ENCODE measurements at places on chromosomes 7 and 10.

DNA sequence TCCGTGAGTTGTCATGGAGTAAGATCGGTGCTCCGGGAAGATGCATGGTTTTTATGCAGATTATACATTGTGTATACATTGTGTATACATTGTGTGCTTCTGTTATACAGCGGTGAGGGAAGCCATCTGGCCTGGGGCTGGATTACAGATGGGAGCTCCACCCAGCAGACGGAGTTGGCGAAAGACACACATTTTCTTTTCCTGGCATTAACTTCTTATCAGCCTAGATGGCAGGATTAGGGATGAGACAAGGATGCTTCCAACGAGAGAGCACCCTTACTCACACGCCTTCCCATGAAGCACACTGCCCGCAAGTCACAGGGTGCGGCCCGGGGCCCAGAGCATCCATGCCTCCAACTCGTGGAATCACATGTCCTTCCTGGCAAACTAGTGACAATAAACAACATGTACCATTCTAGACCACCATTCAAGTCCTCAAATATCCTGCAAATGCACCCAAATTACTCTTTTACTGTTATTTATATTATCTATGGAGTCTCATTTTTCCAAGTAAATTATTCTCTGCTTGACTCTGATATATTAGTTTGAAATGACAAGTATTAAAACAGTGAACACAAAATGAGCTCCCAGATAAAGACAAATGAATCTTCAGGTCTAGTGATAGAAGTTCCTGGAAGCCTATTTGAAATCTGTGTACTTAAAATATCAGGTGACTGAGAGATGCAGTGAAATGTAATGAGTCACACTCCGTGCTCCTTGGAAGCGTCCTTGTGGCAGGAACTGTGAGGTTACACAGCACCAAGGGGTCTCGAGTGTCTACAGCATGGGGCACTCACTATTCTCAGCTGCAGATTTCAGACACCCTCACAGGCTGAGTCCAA, 29.8 kb upstream of the PPP2R2D start:
- no peak for DNase-seq

DNA sequence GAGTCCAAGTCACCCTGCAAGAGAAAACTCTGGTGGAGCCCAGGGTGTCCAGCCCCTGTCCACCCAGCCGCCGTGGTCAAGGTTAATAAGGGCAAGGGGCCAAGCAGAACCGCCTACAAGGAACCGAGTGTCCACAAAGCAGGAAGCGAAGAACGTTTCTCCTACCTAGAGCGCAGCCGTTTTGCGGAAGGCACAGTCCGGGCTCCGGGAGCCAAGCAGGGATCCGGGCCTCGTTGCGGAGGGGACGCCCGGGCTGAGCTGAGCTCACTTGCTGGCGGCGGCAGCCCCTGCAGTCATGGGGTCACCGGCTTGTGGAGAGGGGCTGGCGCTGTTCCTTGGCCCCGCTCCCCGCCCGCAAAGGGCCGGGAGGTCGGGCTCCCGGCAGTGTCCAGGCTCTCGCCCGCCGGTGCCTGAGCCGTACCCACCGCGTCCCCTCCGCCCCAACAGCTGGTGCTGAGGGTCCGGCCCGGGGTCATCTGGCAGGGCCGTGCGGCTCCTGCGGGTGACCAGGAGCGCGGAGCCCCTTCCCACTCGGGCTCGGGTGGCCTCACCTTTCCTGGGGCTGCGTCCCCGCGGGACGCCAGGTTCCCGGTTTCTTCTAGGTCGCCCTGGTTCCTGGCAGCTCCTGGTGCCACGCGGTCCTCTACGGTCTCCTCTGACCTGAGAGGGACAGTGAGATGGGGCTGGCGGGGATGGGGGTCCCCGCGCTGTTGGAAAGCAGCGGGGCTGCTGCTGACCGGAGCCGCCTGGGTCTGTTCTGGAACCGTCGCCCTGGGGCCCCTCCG, 14.0 kb upstream of the ZNF273 start:
- DNase-seq: no peak

DNA sequence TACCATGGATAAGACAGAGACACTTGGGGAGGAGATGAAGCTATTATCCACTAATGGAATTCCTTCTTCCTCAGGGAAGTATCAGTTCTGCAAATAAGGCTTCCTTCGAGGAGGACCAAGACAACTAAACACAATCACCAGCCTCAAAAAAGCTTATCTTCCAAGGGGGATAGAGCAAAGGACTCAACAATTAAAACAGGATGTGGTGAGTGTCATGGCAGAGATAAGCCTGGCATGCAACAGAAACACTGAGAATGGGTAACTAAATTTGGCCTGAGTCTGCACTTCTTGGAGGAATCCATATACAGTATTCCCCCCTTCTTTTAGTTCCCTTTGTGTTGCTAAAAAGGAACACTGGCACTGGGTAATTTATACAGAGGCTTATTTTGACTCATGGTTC, 1285.2 kb downstream of the GATA3 start:
- DNase-seq: no peak

DNA sequence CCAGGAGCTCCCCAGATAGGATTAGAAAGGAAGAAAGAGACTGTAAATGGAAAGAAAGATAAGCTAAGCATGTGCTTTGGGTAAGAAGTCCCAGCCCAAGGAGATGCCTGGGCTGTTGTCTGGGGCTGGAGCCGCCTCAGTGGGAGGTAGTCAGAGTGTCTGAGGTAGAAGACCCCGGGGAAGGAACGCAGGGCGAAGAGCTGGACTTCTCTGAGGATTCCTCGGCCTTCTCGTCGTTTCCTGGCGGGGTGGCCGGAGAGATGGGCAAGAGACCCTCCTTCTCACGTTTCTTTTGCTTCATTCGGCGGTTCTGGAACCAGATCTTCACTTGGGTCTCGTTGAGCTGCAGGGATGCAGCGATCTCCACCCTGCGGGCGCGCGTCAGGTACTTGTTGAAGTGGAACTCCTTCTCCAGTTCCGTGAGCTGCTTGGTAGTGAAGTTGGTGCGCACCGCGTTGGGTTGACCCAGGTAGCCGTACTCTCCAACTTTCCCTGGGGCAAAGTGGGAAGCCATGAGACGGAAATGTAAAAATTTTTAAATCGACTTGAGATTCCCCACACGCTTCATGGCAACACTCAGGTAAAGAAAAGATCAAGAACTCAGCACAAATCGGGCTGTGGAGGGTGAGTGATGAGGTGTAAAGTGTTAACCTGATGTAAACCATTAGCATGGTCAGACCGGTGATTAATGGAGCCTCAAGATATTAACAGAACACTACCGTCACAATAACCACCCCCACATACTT, 1.3 kb downstream of the HOXA1 start:
- DNase-seq: no peak

DNA sequence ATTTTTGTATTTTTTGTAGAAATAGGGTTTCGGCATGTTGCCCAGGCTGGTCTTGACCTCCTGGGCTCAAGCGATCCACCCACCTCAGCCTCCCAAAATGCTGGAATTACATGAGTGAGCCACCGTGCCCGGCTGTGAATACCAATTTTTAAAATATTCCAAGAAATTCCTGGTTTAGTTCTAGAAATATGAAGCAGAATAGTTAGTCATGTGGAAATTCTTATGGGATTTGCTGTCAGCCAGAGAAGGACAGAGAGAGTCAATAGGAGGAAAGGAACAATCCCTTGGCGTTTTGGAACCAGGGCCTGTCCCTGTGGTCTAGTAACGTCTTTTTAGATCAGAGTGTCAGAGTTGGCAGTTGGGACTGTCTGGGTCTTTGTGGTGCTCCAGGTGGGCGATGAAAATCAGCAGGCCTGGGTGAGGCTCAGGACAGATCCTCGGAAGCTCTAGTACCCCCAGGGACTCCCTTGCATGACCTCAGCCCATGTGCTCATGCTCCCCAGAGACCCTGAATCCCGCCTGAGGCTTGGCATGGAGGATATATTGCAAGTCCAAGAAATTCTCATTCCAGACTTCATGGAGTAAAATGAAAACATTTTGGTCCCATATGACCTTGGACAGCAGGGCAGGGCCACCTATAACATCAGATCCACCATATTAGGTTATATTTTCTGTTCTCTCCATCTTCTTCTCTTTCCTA, 7.8 kb downstream of the NODAL start:
- no peak for DNase-seq

DNA sequence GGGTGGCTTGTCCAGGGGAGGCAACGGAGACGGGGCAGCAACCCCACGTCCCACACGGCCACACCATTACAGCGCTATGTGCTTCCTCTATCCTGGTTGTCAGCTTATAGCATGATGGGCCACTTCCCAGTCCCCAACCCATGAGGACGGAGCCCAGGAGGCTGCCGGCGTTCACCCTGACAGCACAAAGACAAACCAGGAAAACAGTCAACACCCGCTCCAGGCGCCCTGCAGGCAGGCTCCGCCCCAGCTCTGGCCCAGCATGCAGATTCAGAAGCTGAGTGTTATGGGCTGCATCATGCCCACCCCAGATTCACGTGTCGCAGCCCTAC, 14.8 kb downstream of the WDR86 start:
- no peak for DNase-seq

DNA sequence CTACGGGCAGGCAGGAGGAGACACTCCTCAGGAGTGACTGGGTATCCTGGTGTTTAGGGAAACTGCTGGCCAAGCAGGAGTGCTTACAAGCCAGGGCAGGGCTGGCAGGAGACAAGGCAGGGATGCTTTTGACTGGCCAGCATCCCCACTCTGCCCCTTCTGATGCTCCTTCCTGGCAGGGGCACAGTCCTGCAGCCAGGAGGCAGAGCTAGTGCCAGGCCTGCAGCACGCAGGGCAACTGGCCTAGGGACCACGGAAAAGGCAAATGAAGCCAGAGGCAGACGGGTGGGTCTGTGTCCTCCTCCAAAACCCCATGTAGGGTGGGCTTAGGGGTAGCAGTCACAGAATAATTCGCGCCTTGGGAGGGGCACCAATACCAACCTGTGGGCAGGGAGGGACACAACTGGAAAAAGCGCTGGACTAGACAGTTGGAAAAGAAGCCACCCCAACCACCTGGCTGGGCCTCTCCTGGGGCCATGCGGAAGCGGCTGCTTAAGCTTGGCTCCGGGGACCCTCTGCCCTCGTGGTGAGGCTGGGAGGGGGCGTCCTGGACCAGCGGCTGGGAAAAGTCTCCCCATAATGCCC, 4.8 kb downstream of the IMPDH1 start:
- DNase-seq: no peak

DNA sequence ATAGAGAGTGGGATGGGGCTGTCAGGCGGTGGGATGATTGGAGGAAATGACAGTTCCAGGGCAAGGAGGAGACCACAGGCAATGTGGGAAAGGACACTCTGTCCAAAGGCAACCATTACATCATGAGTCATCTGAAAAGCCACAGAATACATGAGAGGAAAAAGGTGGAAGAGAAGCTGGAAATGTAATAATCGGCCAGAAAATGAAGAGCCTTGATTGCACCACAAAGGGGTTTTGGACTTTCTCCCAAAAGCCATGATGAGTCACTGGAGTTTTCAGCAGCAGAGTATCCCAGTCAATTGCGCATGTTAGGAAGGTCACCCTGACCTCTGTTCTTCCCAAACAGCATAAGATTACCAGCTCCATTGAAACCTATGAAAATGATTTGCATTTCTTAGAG, 222.0 kb downstream of the LHFPL3 start:
- DNase-seq: no peak

GRCh38 chr7:129889133-129889844, 63.5 kb downstream of the UBE2H start:
- no peak for DNase-seq

DNA sequence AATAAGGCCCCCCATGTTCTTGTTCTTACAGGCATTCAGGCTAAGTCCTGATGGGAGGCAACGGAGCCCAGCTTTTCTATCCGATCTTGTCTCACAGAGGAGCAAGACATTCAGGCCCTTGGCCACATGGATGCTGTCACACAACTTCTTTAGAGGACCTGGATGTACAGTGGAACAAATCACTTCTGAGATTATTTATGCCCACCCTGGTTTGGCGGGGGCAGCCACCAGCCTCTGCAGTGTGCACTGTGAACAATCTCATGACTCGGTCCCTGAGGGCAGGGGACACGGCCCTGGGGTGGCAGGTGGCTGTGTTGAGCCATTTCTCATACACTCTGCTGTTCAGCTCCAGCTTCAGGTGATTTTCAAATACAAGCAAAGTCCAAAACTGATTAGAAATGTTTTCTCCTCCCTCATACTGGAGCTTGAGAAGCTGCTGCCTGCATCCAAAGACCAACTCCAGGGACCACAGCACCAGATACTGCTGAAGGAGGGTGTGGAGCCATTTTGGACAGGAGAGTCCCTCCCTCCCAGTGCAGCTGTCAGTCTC, 441.3 kb downstream of the GRID1 start:
- DNase-seq: no peak

DNA sequence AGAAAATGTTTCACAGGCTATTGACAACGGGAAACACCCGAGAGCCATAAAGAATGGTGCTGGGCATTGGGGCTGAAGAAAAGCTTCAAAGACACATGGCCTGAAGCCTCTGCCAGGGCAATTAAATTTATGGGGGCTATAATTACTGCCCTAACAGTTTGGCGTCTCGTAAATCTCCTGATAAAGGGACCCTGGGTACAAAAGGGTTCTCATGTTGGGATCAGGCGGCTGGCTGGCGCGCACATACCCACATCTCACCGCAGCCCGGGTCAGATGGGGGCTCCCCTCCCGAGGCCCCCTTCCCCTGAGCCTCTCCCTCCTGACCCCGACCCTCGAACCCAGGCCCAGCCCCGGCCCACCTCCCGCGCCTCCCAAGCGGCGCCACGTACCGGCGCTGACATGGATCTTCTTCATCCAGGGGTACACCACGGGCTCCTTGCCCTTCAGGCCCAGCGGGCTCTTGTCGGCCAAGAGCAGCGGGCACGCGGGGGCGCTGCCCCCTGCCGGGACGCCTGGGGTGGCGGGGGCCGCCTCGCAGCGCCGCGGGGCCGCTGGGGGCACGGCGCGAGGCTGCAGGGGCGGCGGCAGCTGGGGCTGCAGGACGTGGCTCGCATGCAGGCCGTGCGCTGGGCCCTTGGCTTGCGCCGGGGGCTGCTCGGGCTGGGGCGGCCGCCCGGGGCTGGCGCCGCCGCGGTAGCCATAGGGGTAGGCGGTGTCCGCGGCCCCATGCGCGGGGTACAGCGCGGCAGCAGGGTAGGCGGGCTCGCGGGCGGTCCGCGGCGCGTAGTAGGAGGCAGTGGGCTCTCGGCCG, 623 bp downstream of the HOXA4 start:
- peak; percentile 22 for DNase-seq

GRCh38 chr10:119197921-119198320, 9.4 kb upstream of the GRK5 start:
- DNase-seq: no peak

DNA sequence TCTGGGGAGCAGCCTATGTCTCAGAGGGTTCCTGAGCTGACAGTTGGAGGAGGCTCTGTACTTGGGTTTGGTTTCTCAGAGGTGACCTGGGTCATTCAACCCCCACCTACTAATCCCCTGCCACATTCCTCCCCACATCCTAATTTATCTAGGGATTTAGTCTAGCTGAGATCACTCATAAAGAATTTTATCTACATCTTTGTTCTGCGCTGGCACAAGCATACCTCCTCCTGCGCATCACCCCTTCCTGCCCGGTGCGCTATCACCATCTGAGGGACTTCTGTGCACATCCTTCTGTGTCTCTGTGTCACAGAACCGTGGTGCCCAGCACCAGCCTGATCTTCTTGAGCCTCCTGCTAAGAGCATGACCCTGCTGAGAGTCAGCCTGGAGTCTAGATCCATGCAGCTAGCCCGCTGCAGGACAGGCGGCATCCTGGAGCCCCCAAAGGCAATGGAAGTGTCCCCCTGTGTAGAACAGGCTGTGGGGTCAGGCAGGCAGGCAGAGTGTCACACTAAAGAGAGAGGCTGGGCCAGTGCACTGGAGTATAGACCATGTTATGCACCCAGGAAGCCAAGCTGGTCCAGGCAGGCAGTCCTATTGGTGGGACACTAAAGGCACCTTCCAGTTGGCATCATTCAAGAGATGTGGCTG, 63.6 kb downstream of the ARHGAP22 start:
- no peak for DNase-seq

GRCh38 chr7:17185690-17186070, 112.8 kb upstream of the AHR start:
- DNase-seq: no peak

- no peak for DNase-seq
Measured at GRCh38 chr10:107718864-107719263, 554.4 kb upstream of the SORCS1 start.

All from omental fat pad (tissue), 4 donors.